AG09309 (cell line): ENCODE measurements at places on chromosomes 7 and 10.
A peak's percentile ranks its signal among the peaks of the same experiment; 100 is the strongest.

GRCh38 chr10:49152663-49153062 is 18.8 kb upstream of the FAM170B start:
- no peak for DNase-seq

DNA sequence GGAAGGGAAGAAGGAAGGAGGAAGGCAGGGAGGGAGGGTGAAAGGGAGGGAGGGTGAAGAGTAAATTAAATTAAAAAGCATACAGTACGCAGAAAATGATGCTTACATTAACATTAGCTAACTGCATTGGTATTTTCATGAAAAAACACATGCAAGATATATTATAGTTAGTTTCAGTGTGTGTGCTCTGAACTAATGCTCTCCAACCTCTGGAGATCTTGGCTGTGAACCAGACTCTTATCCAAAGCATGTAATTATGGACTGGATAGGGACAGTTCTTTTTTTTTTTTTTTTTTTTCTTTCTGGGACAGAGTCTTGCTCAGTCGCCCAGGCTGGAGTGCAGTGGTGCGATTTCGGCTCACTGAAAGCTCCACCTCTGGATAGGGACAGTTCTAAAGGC is 357.0 kb downstream of the FRMD4A start:
- DNase-seq: no peak

DNA sequence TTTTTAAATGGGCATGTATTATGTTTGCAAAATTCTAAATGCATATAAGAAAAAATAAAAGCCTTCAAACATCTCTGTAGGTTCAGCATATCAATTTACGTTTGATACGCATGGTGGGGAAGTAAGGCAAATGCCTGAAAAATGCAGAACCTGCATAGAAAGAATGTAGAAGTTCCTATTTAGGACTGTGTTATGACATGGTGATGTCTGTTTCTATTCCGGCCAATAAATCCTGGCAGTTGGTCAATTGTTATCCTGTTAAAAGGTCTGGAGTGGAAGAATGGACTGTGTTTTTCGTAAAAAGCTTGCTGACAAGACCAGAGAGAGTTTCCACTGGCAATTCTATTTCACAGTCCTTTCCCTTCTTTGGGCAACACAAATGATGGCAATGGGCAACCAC is 49.6 kb upstream of the CAV2 start:
- no peak for DNase-seq

DNA sequence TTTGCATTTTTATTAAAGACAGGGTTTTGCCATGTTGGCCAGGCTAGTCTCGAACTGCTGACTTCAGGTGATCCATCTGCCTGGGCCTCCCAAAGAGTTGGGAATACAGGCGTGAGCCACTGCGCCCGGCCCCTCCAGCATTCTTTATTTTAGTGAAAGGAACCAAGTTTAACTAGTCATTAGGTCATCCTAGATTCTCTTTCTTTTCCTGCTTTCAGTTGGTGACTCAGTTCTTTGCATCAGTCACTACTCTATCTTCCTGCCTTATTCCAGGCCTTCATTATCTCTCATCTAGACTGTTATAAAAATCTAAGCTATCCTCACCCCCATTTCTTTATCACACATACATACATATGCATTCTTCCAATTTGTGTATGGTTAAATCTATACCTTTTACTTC is 63.7 kb downstream of the PRSS58 start:
- DNase-seq: no peak

- no peak for DNase-seq
These were observed 411.2 kb upstream of the KLF6 start for GRCh38 chr10:4196183-4196582.

DNA sequence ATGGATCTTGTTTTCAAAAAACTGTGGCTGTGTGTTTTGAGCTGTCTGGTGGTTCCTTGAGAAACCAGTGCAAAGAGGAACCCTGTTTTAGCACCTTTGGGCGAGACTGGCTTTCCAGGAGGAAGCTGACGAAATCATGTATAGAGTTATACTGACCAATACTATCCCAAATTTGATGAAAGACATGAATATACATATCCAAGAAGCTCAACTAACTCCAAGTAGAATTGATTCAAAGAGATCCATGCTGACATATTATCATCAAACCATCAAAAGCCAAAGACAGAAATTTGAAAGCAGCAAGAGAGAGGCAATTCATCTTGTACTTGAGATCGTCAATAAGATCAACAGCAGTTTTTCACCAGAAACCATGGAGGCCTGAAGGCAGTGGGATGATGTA is 610.7 kb downstream of the DNAJB6 start:
- DNase-seq: no peak

GRCh38 chr10:86931872-86932271 is 25.5 kb downstream of the MMRN2 start:
- DNase-seq: peak; percentile 58

DNA sequence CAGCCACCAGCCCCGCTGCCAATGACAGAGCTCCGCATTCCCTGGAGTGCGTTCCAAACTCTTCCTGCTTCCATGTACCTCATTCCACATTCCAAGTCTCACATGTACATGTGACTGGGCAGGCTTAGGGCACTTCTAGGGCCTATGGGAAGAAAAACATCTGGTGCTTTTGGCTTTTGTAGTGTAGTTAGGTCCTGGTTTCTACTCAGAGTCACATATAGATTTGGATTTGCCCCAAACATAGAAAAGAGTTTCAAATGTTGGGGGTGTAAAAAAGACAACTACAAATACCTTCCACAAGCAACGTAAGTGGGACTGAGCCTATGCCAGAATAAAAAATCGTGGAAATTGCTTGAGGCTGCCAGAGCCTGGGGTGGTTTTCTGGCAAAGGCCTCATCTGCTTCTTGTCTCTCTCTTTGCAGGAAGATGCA is 84.1 kb downstream of the ZNF467 start:
- DNase-seq: no peak

DNA sequence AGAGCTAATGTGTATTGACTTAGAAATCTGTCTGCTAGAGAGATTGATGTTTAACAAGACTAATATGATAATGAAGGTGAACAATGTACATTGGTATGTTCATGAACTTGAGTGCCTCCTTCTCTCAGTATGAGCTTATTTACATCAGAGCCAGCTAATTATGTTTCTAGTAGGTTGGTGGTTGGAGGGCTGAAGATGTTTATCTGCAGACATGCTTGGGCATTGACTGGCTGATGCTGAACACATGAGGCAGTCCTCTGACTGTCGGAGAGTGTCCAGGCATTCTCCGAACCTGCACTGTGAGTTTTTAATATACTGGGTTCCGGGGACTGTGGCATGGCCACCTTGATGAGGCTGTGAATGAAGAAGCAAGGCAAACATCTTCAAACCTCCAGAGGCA is 47.5 kb downstream of the BMPER start:
- no peak for DNase-seq
